Inflammatory macrophage treated with lipopolysaccharide for 4 hours (primary cell): ENCODE measurements at places on chromosomes 12 and 14.
A peak's percentile ranks its signal among the peaks of the same experiment; 100 is the strongest.

DNA sequence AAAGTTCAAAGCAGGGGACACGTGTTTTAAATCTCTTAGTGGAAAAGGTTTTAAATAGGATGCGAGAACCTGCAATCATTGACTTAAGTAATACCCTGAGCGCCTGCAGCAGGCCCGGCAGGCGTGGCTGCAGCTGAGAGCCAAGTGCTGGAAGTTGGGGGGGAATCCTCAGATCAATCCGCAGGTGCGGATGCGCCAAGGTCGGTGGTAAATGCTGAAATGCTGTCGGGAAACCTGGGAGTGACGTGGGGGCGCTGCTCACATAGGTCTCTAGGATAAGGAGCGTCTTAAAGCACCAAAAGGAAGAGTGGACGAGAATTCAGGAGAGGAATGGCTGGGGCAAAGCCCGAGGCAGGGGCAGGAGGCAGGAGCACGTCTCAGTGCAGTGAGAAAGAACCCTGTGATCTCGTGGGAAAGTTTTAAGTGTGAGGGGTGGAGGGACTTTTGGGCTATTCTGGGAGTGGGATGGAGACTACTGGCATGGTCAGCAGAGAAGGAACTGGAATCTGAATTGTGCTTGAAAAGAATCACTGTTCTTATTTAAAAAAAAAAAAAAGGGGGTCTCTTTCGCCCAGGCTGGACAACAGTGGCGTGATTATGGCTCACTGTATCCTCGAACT, 883 bp upstream of the CDCA4 start:
- no peak for DNase-seq

- DNase-seq = no peak
Observed at GRCh38 chr12:62128175-62128975, 131.8 kb upstream of the USP15 start.

DNA sequence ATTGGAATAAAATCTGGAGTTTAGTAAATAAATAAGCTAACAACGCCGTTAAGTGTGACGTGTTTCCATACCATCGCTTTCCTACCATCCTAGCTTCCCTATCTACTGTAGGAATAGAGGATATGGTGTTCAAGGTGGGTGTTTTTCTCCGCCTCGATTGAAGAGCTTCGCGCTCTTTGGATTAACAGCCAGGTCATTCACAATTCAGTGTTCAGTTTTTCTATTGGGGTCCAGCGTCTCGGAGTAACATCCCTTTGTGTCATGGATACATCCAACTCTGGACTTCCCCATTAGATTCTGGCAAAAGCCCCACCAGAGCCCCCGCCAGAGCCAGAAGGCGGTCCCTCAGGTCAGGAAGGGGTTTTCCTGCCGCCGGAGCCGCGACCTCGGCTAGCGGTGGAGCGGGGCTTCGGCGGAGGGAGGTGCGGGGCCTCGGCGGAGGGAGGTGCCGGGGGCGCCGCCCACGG, 1.2 kb upstream of the SRGAP1 start:
- DNase-seq = no peak

DNA sequence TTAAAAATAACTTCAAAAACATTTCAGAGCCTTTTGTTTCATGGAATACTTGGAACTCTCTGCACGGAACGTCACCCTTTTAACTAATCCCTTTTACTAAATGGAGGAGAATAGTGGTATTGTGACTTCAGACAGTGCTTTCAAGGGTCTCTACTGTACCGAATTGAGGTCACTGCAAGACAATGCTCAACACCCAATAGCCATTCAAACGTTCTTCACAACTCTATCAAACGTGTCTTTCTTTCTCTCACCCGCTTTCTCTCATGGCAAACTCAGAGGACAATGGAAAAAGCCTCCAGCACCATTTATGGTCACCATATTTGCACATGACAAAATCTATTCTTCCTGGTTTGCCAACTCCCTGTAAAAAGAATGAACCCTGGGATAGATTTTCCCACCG, 132.1 kb upstream of the SOX5 start:
- DNase-seq = no peak

- DNase-seq = no peak
Observed at GRCh38 chr14:36647824-36648753, 13.6 kb upstream of the PAX9 start.

GRCh38 chr12:127570793-127571360, 696.1 kb upstream of the TMEM132C start:
- no peak for DNase-seq

DNA sequence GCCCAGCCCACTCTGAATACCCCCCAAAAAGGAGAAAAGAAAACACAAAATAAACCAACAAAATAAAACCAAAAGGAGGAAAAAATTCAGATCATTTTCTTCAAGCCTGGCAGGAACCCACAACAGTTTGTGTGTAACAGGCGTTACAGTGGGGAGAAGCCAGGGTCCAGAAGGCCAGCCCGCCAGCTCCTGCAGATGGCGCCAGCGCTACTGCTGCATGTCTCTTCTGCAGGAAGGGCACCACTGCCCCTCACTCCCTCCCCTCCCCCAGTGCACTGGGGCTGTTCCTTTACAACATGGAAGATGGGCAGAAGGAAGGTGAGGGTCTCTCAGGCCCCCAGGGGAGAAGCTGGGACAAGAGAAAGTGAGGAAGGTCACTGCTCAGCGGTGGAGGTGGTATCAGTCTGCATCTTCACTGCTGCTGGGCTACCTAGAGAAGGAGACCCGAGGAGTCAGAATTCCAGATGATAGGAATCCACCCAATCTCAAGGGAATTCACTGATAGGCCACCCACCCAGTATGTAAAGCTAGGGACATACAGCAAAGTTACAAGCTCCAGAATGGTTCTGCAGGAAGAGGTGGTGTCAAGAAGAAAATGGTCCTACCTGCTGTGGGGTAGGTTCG, 2.3 kb upstream of the NOP2 start:
- peak; percentile 33 for DNase-seq

DNA sequence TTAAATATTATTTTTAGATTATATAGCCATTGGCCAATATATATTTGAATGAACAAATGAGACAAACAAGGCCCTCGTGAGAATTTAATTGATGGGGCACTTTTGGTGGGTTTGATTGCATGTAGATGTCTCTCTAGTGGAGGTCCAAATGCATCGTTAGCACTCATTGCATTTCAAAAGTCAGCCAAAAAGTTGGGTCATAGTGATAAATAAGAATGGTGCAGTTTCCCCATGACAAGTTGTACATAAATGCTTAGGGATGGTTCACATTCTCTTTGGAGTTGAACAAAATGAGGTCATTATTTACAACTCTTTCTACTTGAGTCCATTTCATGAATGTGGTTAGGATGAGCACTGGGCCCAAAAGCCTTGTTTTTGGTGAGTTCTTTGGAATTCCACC, 1.0 kb downstream of the BEST3 start:
- no peak for DNase-seq

- DNase-seq = no peak
Observed at GRCh38 chr12:120106151-120106550, 10.4 kb downstream of the RAB35 start.

- DNase-seq = no peak
Observed at GRCh38 chr12:88870000-88870737, 289.9 kb upstream of the KITLG start.

DNA sequence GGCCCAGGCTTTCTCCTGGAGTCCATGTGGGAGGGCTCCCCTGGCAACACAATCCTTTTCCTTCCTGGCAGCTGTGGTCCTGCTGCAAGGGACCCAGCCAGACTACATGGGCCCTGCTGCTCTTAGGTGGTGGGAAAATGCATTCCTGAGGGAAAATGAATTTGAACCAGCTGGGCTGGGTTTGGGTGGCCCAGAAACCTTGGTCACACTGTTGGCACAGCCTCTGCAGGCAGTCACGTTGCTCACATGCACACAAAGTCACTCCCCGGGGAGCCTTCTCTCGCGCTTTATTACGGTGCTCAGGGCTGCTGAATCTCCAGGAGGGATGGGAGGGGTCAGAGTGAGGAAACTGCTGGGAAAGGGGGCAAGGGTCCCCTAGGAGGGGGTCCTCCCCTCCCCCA, 17.2 kb downstream of the PLEKHG3 start:
- DNase-seq = no peak

DNA sequence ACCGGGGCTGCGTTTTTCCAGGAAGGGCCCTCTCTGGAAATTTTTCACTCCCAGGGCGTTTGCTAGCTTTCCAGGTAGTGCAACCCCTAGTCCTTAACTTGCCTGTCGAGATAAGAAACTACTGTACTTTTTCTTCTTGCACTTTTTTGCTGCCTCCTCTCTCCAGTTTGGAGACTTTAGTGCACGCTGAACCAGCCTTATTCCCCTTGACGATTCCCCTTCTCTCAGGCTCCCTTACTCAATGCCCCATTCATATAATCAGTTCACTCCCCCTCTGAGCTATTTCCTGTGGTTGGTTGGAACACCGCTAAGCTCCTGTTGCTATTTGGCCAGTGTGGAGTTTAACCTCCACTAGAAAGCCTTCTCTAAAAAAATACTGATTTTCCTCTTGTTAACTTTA, 682 bp downstream of the CREBL2 start:
- peak; percentile 64 for DNase-seq

GRCh38 chr12:78448692-78449091, 415.9 kb upstream of the SYT1 start:
- no peak for DNase-seq

GRCh38 chr14:28577187-28577586, 189.4 kb upstream of the FOXG1 start:
- no peak for DNase-seq

DNA sequence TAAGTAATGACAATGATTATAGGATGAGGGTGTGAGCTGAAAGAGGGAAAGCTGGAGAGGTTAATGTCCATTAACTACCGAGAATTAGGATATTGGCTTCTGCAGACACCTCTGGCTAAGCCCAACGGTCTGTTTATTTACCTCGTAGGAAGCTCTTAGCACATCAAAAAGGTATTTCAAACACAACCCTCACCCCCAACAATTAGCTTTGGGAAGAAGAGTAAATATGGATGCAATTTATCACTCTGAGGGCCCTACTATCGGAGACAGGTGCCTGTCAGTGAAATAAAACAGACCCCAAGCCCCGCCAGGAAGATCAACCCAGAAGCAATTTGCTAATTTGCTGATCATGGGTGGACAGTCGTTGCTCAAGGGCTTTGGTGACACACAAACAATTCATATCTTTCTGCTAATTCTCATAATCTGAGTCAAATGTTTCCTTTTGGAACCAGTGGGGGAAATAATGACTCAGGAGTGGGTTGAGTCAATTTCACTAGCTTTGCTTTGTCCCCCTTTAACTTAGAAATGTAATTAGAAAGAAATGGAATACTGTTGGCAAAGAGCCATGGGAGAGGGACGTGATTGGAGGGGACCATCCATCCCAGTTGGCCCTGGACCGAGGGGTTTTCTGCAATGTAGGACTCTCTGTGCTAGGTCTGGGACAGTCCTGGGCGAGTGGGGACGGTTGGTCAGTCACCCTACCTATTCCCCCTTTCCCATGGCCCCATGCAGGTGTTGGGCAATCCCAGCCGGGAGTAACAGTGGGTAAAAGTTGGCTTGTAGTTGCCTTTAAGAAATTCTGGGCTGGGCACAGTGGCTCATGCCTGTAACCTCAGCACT, 99.1 kb upstream of the MED13L start:
- peak; percentile 46 for DNase-seq

- DNase-seq = peak; percentile 4
Observed at GRCh38 chr12:16523951-16524331, 82.0 kb downstream of the LMO3 start.

DNA sequence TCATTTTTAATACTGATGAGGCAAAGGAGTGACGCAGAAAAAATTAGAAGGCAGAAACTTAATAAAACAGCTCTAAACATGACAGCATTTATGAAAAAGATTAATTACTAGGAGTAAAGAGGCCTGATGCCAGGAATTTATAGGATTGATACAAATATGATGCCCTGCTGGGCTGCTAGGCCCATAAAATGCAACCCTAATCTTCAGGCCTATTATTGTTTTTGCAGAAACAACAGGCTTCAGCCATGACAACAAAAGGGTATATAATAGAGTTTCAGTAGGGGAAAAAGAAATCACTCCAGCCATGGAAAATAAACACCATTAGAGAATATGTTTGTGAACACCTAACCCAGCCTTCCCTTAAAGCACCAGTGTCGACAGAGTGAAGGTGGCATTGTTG, 50.6 kb downstream of the OTX2 start:
- DNase-seq = no peak

- peak; percentile 46 for DNase-seq
Observed at GRCh38 chr12:50055831-50056638, 1.4 kb upstream of the ASIC1 start.

DNA sequence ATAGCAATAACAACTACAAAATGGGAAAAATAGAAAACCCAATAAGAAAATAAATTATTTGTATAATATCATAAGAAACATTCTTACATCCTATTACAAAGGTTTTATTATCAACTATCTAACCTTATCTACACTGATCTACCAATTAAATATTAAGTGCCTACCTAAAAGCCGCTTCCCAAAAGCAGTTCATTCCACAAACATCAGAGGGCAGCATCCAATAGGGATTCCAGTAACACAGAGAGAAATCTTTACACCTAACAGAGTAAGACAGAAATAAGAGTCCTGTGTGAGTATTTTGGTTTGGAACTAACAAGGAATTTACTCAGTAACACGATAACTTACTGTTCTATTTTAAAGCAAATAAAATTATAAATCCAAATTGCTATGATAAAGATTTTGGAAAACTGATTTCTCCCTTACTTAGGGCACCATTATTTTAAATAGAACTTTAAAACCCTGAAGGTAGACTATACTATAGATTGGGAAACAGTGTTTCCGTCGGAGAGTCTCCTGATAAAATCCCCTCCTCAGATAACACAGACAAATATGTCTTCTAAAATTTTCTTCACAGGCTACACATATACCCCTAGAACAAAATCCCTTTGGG, 15.0 kb downstream of the GXYLT1 start:
- peak; percentile 55 for DNase-seq

DNA sequence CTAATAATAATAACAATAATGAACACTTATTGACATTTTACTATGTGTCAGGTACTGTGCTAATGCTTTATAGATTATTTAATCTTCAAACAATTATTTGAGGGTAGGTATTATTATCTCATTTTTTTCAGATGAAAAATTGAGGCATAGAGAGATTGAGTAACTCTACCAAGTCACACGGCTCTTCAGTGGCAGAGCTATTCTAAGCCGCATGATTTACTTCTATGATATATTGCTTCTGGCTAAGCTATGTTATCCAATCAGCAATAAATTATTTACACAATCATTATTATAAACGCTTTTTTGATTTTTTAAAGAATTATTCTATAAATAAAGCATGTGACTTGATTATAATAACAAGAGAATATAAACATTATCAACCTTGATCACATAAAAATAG, 80.0 kb downstream of the TMEM30B start:
- DNase-seq = no peak

- DNase-seq = no peak
Observed at GRCh38 chr12:76919383-76920171, 40.8 kb upstream of the CSRP2 start.

DNA sequence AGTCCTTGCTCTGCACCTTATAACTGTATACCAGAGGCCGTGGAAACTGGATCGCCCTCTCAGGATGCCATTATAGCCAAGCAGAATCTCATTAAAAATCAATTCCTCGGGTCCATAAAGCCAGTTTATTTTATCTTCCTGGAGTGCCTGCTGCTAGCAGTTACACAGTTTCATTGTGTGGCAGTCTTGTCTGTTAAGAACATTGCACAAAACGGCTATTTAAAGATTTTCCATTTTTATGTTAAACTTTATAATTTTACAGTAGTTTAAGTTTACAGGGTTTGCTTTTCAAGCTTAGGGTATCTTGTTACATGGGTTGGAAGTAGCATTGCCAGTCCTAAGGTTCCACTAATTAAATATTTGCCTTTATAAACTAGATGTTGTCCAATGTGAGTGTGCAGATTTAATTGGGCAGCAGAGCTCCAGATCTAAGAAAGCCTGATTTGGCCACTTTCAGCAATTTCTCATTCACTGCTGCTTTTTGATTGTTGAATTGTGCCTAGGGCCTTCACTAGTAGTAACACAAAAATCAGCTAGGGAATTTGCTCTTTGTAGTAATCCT, 17.0 kb downstream of the TMEM30B start:
- DNase-seq = no peak
